ENCODE measurements at places on chromosomes 11 and 22.

GRCh38 chr11:126465573-126466188 is 110.2 kb downstream of the ST3GAL4 start:
- no peak for DNase-seq

DNA sequence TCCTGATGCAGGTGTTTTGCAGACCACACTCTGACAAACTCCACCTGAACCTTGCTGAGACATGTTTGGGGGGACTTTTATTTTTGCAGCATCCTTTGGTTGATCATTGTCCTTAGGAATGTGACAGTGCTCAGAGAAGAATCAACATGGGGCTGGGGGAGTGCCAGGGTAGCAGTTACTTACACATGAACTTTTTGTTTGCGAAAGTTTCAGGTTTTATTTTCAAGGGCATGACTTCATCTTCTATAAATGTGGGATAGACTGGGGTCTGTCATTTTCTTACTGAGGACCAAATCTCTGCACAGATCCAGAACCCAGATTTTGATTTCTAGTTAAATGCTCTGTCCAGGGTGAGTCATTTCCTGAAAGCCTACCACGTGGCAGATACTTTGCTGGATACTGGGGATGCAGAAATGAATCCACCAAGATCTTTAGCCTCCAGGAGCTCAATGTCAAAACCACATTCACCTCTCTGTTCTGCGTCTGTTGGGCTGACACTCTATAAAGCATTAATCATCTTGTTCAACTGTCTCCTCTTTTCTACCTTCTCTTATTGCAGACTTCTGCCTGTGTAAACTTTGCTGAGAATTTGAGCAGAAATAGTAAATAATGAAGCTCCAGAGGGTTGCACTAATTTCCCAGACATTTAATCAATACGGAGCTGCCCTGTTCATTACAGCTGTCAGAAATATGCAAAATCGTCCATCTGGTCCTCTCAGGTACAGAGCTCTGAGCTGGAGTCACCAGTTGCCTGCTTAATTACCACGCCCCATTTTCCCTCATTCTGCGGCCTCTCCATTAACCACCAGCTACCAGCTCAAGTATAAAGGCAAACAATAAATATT is 387.9 kb downstream of the MIAT start:
- peak; percentile 80 for DNase-seq

- no peak for DNase-seq
These were observed 8.6 kb downstream of the TBCEL start for GRCh38 chr11:121032546-121032945.

GRCh38 chr11:62245271-62245753 is 3.3 kb downstream of the SCGB1D2 start:
- peak; percentile 54 for DNase-seq

DNA sequence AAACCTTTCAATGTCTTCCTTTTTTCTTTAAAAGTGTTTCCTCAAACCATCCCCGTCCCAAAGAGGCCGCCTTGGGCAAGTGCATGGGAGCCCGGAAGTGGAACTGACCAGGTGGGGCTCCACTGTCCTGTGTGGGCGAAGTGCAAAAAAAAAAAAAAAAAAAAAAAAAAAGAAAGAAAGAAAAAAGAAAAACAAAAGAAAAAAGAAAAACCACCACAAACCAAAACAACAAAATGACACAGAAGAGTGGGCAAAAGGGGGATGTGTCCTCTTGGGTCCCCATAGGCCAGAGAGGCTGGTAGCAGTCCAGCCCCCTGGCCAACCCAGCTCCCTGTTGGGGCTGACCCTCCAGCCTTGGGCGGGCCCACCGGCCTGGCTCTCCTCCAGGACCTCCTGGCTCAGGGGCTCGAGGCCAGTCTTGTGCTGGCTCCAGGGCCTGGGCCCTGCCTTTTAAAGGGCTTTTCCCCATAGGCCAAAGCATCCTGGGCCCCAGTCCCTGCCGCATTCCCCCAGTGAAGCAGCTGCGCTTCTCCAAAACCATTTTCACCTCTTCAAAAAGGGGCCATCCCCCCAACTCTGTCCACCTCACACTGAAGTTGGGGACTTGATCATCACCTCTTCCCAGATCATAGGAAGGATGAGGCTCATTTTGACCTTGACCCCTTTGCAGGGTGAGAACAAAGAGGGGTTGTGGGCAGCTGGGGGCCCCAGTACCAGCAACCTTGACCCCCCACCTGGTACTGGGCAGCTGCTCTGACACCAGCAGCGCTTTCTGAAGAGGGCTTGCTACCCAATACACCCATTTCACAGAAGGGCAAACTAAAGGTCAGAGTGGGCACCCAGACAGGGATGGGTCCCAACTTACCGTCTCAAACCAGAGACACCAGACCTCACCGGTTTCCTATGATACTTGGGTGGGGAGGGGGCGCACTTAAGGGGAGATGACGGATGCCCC is 9.4 kb downstream of the CBX6 start:
- DNase-seq, result no peak

DNA sequence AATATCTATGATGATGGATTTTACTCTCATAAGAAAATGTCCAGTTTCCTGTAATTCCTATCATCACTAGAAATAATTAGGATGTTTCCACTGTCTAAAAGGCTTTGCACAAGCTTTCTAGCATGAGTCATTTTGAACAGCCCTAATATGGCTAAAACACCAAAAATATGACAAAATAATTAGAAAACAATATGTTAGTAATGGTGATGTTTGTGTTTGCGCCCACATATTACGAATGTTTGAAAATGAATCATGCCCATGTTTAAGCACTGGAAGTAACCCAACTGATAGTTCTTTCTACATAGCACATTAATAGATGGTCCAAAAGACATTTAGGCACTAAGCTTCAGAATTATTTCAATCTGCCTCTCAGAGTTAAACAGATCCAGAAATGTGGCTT is 96.0 kb downstream of the TRPC6 start:
- DNase-seq, result no peak

GRCh38 chr11:78392854-78393253 is 24.8 kb downstream of the GAB2 start:
- no peak for DNase-seq

DNA sequence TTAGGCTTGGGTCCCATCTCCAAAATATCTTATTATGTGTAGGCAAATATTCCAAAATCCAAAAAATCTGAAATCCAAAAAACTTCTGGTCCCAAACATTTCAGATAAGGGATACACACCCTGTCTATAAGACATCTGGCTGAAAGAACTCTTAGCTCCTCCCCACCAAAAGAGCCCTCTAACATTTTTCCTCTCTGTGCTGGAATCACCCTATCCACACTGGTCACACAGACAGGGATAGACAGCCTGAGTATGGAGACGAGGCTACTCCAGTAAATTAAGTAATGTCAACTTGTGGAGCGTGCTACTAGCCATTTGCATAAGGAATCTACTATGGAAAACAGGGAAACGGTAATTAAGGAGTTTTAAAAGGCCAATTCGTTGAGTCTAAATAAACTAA is 24.9 kb downstream of the ATP6V1E1 start:
- no peak for DNase-seq

DNA sequence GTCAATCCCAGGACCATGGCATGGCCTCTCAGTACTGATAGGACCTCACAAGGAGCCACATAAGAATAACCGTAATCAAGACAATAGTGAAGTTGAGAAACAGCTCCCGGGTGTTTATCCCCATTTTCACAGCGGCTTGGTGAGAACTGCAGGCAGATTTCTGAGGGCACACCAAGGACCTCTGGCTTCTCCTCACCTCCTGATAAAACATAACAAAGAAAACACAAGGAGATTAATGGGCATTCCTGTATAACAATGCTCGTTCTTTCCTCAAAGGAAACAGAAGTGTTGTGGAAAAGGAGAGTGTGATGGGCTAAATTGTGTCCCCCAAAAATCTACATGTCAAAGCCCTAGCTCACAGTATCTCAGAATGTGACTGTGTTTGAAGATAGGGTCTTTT is 4.0 kb downstream of the SLN start:
- DNase-seq, result no peak

- DNase-seq, result no peak
These were observed 223.8 kb downstream of the FAM76B start for GRCh38 chr11:95565724-95566141.

- DNase-seq, result no peak
These were observed 75.8 kb upstream of the SESN3 start for GRCh38 chr11:95306801-95307200.

- no peak for DNase-seq
These were observed 67.0 kb downstream of the PPP6R3 start for GRCh38 chr11:68527585-68527984.

DNA sequence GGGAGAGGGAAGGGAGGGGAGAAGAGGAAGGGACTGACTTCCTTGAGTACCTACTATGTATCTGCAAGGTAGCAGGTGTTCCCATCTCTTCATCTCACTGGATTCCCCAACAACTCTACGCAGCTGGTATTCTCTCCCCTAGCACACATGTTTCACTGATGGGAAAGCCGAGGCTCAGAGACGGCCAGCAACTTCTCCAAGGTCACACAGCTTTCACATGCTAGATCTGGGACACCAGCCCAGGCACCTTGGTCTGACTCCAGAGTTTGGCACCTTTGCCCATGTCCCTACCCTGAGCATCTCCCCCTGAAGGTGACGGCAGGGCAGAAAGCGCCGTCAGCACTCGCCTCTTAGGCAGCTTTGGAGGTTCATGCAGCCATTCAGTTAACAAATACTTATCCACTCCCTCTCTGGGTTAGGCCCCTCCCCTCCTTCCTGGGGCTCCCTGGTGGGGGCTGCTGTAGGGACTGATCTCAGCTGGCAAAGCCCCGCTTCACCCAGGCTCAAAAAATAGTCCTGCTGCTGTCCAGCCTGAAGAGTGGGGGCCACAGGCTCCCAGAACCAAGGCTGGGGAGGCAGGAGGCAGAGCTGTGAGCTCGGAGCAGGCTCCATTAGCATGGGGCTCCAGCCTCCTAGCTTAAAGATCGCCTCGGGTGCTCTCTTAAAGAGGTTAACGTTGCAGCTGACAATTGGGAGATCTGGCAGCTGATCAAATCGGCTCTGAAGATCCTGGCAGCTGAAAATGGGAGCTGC is 79.4 kb downstream of the IGLL1 start:
- no peak for DNase-seq

DNA sequence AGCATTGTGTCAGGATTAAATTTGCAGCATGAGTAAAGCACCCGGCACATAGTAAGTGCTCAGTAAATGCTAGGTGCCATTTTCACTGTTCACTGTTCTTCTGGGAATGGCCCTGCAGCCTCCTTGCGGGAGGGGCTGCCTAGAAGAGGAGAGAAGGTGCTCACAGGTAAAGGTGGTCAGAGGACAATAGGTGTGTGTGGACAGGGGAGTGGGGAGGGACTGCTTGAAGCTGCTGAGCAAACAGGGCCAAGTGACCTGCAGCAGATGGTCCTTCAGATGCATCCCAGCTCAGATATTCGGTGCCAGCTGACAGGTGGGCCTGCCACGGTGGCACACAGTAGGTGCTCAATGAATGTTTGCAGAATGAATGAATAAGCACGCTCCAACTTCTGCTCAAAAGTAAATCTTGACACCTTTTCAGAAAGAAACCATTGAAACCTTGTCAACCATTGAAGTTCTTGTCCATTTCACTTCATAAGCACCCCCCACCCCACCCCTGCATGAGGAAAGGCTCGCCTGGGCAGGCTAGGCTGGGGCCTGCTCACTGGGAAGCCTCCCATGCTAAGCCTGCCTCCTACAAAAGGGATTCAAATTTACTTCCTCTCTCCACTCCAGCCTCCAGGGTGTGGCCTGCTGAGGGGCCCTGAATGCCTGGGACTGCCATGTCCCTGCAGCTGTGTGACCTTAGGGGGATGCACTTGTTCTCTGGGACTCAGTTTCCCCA is 1.6 kb downstream of the KIAA0930 start:
- DNase-seq, result no peak

DNA sequence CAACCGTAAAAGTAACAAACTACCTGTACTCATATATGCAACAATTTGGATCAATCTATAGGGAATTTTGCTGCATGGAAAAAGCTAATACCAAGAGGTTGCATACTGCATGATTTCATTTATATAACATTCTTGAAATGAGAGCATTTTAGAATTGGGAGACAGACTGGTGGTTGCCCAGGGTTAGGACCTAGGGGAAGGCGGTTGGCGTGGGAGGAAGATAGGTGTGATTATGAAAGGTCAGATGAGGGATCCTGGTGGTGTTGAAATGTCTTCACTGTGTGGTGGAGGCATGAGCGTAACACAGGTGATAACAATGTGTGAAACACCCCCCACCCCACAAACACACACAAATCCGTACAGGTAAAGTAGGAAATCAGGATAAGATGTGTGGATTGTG is 176.6 kb upstream of the ZBED5 start:
- no peak for DNase-seq

DNA sequence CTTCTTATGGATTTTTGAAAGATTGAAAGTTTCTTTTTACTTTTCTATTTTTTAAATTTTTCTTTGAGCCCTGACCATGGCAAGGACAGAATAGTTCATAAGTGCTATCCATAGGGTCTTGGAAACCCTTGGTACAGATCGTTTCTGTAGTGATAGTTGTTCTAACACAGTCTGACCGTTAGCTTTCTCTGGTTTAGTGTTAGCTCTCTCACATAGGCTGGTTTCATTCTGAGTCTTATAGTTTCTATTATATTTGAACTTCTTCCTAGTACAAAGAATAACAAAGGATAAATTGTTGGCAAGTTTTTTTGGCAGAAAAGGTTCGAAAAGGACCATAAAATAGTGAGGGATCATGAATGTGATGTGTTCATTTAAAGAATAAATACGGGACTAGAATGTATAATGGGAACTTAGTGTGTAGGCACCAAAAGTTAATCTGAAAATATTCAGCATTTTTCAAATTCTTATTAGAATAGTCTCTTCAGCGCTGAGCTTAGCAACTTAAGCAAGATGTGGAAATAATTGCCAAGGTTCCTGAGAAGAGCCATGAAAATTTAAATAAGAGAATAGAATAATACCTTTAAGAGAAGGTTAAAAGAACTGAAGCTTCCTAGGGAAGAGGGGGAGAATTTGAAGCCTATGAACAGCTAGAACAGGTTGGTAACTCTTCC is 24.1 kb downstream of the FDX1 start:
- DNase-seq, result no peak

DNA sequence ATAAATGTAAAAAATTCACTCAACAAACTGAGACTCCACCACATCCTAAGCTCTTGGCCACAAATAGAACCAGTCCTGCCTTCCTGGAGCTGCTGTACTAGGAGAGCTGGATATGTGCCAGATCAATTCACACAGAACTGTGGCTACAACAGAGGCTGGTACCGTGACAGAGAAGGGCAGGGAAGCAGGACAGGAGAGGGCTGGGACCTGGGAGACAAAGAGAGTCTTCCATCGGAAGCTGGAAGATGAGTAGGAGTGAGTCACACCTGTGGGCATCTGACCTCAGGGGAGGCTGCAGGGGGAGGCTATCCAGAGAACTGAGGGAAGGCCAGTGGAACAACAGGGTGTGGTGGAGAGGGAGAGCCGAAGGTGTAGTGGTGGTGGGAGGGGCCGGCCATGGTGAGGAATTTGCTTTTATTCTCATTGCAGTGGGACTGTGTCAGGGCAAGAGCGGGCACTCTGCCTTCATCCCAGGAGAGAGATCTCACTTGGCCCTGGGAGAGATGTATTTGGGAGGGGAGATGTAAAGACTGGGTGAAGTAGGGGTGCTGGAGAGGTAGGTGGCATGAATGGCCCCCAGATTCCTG is 1.9 kb upstream of the LTBP3 start:
- DNase-seq, result peak; percentile 98

GRCh38 chr11:36362902-36363301 is 66.8 kb downstream of the PRR5L start:
- peak; percentile 88 for DNase-seq

Measured in kidney tubule cell (primary cell).